ENCODE measurements at places on chromosomes 4 and X.

DNA sequence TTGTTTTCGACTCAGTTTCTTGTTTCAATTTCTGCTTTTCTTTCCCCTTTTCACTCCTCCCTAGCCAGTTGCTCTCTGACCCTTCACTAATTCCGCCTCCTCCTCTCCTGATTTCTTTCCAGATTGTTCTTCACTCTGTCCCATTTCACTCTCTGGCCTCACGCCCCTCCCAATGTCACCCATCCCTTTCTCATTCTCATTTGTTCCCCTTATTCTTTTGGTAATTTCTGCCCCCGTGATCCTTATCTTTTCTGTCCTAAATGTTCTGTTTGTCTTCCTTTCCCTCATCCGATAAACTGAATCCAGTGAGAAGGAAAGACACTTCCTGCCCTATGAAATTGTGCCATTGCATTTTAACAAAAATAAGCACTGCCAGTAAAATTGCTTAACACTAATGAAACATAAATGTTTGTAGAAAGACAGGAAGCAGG is 94.5 kb upstream of the RASGEF1B start:
- DNase-seq, result no peak

DNA sequence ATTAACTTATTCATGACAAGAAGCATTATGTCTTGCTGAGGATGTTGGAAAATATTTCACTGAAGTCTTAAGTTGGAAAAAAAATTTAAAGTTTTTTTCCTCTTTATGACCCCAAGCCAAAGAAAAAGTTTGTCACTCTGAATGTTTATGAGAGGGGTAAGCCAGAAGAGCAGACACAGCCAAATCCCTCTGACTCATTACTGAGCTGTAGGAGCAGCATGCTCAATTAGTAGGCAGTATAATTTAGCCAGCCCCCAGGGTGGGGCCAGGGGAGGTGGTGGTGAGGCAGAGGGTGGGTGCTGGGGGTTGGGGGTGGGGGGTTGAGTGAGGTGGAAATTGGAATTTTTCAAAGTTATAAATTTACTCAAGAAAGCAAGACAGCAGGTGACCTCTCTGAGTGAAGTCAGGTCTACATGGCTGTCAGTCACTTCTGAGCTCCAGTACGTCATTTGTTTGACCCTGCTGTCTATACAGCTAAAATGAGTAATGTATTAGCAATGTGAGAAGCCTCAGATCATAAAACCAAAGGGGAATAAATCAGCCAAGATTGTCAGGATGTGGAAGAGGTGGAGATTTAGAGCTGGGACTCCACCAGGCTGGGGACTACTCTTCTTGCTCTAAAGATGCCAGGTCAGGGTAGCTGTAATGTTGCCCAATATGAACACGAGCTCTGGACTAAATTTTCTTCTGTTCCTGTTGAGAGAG is 98.8 kb upstream of the NDP start:
- DNase-seq, result no peak

GRCh38 chr4:112562254-112562879 is 46.4 kb upstream of the NEUROG2 start:
- no peak for DNase-seq

DNA sequence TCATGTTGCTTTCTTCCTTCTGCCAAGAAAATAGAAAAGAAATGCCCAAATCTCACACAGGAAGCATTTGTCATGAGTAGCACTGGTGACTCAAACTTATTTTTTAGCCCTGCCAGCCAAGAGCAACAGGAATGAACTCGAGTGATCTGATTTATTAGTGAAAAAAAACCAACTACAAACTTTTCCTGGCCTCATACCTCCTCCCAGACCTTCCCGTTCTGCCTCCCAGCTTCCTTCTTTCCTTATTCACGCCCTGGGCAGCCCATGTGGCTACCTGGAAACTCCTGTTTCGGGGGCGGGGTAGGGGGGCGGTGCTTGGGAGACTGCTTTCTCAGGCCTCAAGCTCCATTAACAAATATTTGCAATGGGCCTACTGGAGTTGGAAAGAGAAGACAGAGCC is 178.5 kb downstream of the NHS start:
- DNase-seq, result no peak

DNA sequence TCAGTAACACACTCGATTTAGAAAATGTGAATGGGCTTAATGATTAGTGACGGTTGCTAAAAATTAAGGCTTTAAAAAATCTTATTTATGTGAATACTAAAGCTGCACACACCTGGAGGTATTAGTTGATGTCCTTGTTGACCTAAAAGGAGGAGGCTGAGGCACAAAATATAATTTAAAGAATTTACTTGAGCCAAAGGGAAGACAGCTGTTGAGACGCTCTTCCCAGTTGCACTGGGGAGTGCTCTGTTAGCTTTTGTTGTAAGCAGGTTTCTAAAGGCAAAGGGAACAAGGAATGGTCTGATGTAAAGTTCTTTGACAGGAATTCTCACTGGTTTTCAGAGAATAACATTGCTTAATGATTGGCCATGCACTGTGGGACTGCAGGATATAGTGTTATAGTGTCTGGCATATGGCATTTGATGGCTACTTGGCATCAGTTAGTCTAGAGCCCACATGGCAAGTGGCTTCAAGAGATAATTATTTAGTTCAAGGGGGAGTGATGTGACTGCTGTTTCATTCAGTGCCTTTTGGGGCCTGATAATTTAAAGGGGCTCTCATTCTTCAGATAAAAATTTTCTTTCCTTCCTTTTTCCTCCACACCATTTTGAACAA is 30.8 kb upstream of the PGM2 start:
- DNase-seq, result no peak

DNA sequence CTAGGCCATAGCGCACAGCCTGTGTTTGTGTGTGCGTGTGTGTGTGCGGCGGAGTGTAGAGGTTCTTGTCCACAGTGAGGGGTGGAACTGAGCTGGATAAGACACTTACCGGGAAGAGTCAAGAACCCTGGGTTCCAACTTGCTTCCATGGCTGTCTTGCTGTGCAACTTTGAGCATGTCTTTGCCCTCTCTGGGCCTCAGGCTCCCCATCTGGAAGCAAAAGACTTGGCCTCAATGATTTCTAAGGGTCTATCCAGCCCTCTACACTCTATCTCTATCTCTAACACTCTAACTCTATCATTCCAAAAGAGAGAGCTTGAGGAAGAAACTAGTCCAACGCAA is 121.3 kb upstream of the PJA1 start:
- no peak for DNase-seq

- no peak for DNase-seq
These were observed 53.0 kb downstream of the AMELX start for GRCh38 chrX:11346121-11346682.

- no peak for DNase-seq
These were observed 14.1 kb upstream of the USO1 start for GRCh38 chr4:75710246-75710645.

DNA sequence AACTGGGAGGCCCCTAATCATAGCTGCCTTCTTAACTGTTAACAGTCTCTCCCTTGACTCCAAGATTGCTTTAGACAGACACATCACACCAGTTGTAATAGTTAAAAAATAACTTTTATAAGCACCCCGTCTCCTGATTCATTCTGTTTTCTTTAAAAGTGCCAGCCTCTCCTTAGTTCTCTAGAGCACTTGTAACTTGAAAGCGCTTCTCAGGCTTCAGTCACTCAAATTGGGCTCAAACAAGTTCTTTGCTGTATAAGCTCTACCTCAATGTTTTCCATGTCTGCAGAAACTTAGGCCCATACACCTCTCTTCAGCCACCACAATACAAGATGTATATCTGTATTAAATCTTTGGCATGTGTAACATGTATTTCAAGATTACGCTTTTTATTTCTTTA is 169.6 kb downstream of the GABRG1 start:
- no peak for DNase-seq

- DNase-seq, result no peak
These were observed 139.9 kb downstream of the TMEM144 start for GRCh38 chr4:158350161-158350560.

GRCh38 chrX:53362449-53362848 is 60.0 kb downstream of the SMC1A start:
- no peak for DNase-seq

GRCh38 chrX:125926295-125926694 is 239.8 kb downstream of the DCAF12L2 start:
- no peak for DNase-seq

GRCh38 chr4:178385481-178385880 is 943.2 kb upstream of the AGA start:
- DNase-seq, result no peak

- DNase-seq, result no peak
These were observed 197.7 kb downstream of the SPATA18 start for GRCh38 chr4:52248820-52249219.

- DNase-seq, result no peak
These were observed 3.4 kb downstream of the HTT-AS start for GRCh38 chr4:3070709-3071500.

DNA sequence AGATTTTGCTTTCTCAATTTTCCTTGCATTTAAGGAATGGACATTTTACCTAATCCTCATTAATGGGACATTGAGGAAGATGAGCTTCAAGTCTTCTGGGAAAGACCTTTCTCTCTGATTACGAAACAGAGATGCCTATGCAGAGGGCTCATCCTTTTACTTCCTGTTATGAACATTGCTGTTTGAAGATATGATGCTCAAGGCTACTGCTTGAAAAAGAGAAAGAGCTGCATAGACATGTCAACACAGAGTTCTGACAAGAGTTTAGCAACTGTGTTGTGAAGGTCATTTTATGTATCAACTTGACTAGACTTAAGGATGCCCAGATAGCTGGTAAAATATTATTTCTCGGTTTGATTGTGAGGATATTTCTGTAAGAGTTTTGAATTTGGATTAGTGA is 13.8 kb upstream of the GNPDA2 start:
- DNase-seq, result no peak

DNA sequence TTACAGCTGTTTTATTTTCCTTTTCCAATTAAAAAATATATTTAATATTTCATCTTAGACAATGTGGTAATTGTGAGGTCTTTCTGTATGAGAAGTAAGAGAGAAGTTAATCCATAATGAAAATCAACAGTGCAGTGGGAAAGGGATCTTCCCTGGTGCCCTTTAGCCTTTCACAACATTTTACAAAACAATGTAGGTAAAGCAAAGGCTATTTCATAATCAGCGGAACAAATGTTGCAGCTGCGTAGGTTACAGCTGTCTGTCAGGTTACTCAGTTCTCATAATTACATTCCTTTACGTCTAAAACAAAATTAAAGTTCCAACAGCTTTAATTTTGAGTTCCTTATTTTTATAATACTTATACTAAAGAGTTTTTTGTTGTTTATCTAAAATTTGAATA is 22.8 kb upstream of the VCX3A start:
- no peak for DNase-seq

DNA sequence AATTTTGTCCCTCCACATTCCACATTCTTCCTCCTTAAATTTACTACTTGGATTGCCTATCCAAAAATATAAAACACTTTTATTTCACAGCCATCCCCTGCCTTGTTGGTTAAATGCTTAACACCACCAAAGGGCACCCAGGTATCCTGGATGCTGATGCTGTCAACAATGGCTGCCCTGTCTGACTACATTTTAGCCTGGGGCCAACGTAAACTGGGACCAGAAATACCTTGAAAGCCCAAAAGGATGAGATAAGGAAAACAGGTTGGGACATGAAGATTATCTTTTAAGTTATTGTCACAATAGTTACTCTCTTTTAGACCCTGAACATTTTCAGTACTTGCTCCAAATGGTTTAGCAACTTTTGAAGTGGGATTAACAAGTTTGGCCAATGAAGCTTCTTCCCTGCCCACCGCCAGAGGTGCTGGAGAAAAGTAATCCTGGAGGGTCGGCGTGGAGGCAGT is 775 bp upstream of the YIPF6 start:
- no peak for DNase-seq

- DNase-seq, result no peak
These were observed 396.5 kb downstream of the DCAF12L2 start for GRCh38 chrX:125769628-125770027.

GRCh38 chr4:171588051-171588545 is 225.1 kb upstream of the GALNTL6 start:
- no peak for DNase-seq

DNA sequence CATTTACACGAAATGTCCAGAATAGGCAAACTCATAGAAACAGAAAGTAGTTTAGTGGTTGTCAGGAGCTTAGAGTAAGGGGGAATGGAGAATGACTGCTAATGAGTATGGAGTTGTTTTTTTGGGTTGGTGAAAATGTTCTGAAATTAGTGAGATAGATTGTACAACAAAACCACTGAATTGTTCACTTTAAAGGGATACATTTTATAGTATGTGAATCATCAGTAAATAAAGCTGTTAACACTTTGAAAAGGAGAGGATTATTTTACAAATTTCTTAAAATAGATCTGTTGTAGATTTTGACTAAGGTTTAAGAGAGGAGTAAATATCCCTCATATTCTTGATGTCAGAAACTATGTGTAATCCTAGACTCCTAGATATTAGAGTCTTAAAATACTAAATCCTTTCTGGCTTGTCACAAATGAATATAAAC is 82.7 kb downstream of the RAPGEF2 start:
- DNase-seq, result no peak

DNA sequence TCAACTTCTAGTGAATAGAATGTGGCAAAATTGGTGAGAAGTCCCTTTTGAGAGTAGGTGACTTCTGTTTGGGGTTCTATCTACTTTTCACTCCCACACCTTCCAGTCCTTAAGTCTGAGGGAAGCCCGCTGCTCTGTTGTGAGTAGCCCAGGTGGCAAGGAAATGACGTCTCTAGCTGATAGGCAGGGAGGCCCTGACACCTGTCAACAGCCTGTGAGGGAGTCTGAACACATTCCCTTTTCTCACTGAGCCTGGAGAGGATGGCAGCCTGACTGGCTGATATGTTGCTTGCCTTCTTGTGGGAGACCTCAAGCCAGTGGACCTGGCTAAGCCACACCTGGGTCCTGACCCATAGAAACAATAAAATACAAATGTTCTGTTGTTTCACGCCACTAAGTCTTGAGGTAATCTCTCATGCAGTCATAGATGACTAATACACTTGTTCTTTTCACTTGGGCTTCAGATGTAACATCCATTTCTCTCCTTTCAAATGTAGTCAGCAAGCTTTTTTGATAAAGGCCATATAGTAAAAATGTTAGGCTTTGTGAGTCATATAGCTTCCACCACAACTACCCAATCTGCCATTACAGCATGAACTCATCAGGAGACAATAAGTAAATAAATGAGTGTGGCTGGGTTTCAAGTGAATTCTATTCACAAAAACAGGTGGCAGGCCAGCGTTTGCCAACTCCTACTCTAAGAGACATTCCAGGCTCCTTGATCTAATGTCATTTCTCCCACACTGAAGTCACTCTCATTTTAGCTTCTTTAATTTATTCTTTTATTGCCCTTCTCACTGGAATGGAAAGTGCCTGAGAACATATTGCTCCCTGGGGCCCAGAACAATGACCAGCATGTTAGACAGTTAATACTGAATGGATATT is 265.1 kb upstream of the MAD2L1 start:
- no peak for DNase-seq

Measured in Jurkat, Clone E6-1 (cell line).